M059J (cell line): ENCODE measurements at places on chromosomes 2 and 18.

- no peak for DNase-seq
These were observed 1.3 kb downstream of the NYAP2 start for GRCh38 chr2:225400546-225401400.

DNA sequence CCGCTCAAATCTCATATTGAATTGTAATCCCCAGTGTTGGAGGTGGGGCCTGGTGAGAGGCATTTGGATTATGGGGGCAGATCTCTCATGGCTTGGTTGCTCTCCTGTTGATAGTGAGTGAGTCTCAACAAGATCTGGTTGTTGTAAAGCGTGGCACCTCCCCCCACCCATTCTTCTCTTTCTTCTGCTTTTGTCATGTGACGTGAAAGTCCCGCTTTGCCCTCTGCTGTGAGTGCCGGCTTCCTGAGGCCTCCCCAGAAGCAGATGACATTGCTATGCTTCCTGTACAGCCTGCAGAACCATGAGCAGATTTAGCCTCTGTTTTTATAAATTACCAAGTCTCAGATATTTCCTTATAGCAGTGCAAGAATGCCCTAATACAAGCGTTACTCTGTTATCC lies 673.8 kb downstream of the ADCYAP1 start:
- DNase-seq, result no peak

DNA sequence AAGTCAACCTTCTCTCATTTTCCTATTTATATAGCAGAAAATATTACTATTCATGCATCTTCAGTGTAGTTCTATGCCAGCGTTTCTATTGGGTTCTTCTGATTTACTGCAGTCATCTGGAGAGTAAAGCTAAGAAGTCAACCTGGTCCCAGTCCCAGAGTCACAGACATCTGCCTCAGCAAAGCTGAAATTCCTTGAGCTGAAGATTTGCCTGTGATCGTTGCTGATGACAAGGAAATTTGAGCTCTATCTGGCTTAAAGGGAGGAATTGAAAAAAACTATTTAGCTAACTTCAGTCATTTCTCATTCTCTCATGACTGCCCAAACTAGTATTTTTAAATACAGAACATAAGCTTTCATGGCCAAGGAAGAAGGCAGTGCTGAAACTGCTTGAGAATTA lies 45.7 kb downstream of the RND3 start:
- DNase-seq, result no peak

- peak; percentile 41 for DNase-seq
These were observed 440.7 kb upstream of the MMADHC start for GRCh38 chr2:150028322-150028721.

DNA sequence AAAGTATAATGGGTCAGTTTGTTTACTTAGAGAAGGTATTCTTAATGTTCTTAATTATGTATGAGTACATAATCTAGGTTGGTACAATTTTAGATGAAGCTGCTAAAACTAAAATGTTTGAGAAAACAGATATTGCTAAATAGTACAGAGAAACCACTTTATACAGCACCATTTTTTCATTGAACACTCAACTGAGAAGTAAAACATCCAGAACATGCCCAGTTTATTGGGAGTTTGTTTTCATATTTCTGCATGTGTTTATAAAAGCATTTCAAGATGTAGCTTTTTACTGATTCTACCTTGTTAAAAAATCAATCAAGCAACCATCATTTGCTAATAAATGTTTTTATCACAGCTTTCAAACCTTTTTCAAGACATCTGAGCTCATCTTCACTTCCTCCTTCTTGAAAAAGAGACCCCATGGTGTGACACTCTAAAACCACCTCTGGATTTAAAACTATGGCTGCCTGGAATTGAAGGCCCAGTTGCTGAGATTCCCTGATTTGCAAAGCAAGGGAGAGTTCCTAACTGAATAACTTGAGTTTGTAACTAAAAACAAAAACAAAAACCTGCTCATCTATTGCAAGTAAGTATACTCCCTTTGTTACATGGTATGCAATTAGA lies 585.9 kb downstream of the ZEB2 start:
- no peak for DNase-seq

DNA sequence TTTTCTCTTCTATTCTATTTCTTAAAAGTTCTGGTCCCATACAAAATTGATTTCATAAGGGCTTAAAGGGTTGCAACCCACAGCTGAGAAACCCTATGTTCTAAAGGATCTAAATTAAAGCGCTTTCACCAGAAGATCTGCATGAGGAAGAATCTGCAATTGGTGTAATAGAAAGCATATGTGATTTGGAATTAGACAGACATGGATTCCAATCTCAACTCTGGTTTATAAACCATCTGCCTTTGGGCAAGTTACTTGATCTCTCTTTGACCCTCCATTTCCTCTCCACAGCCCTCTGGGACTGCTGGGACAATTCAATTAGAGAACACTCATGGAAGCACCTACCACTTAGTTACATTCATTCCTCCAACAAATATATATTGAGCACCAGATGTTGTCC lies 178.7 kb downstream of the ANTXR1 start:
- no peak for DNase-seq

- no peak for DNase-seq
These were observed 415.2 kb upstream of the KCNH7 start for GRCh38 chr2:163253621-163254285.

- no peak for DNase-seq
These were observed 447.4 kb downstream of the CMPK2 start for GRCh38 chr2:6418291-6418690.

GRCh38 chr2:122163617-122164016 lies 408.2 kb downstream of the TSN start:
- DNase-seq, result no peak

DNA sequence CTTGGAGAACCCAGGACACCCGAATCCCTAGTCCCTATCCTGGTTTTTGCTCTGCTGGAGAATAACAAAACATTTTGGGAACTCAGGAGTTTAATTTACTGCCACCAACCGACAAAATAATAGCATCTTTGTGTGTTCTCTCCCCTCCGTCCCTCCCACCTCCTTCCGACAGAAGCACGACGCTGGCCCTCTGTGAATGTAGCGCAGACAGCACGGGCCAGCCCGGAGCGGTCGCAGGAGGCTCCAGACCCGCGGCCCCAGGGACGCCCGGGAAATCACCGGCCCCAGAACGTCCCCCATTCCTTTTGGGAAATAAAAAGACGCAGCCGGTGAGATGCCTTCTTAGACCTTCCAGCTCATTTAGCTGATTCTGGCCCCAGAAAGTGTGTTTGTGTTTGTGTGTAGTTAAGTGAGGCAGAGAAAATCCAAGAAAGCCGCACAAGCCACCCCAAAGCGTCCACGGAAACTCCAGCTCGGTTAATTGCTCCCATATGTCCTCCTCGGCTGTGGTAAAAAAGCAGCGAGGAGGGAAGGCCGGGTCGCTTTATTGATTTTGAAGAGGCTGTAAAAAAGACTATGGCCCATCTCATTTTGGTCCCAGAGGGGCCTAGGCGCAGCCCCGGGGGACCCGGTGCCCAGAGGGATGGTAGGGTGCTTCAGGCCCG lies 577 bp upstream of the TANC1 start:
- DNase-seq, result peak; percentile 79

GRCh38 chr2:98300141-98300874 lies 45.9 kb upstream of the CNGA3 start:
- DNase-seq, result no peak

DNA sequence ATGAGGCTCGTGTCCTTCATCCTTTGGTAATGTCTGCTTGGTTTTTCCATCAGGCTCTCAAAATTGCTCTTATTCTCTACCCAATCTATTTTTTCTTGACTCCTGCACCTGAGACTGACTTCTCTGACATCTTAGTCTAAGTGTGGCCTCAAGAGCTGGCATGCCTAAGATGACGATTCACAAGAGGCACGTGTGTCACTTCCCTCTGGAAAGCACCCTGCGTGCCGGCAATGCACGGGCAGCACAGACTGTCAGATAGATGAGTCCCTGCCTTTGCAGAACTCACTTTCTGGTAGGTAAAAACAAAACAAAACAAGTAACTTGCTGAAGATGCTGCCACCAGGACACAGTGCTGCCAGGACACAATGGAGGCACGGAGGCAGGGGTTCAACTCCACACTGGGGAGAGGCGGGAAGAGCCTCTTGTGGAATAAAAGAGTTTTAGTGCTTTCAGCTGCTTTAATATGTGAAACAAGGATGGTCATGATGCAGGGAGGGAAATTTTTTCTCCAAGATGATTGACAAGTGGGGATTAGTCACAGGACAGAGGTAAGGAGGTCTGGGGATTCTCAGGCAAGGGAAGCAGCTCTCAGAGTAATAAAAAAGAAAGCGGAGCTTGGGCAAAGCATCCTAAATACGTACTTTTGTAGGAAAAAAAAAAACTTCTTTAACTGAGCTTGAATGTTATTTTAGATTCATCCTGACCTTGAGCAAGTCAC lies 27.3 kb downstream of the CYB5A start:
- DNase-seq, result no peak

GRCh38 chr2:230068651-230069055 lies at the start of gene SLC16A14:
SLC16A14 (minus strand) TSS chr2:230068924; CDS start chr2:230059352, 9,572 bp downstream.
- DNase-seq, result peak; percentile 57

DNA sequence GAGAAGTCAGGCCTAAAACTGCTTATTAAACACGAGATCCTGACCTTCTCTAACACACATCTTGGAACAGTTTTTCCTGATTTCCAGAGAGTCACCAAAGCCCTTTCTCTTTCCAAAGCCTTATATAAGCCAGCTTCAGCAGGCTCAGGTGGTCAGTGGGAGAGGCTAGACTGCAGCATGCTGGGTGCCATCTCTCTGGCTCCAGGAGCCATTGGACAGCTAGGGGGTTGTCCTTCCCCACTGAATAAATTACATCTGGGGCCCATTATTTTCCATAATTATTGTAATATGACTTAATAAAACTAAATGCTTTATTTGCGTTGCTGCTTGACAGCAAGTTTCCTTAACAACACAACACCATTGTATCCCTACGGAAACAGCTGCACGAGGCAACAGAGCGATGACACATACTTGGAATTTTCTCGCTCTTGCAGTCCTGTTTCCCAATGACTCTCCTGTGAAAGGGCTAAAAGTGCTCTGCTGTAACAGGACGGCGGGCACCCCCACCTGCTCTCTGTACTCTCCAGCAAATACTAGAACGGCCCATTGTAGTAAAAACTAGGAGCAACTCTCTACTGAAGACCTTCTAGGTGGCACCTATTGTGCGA lies 160.6 kb downstream of the RNF144A start:
- DNase-seq, result peak; percentile 2

- DNase-seq, result no peak
These were observed 141.1 kb downstream of the CSRNP3 start for GRCh38 chr2:165610591-165611029.

DNA sequence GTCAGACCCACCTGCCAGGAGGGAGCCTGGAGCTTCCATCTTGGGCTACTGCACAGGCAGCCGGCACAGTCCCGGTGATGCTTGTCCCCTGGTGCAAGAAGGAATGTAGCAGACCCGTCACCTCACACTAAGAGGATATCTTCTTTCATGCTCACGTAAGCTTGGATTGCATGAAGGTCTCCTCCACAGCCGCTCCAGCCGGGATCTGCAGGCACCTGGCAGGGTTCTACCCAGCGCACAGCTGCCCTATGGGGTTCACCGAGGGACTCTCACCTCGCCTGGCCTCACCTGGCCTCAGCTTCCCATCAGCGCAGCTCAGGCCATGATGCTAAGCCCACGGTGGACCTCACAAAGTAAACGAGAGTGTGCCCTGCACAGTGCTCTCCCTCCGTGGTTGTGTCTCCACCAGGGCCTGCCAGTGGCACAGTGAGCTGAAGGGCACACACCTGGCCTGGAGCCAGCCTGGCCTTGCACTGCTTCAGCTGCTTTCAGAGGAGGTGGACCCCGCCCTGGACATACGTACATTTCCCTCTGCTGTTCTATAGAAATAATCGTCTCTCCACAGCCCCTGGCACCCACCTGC lies 239.1 kb downstream of the SEPTIN10 start:
- DNase-seq, result no peak

GRCh38 chr2:28360718-28361293 lies 31.9 kb upstream of the FOSL2 start:
- DNase-seq, result peak; percentile 94

- DNase-seq, result no peak
These were observed 1.7 kb downstream of the PFN4 start for GRCh38 chr2:24121469-24121868.

DNA sequence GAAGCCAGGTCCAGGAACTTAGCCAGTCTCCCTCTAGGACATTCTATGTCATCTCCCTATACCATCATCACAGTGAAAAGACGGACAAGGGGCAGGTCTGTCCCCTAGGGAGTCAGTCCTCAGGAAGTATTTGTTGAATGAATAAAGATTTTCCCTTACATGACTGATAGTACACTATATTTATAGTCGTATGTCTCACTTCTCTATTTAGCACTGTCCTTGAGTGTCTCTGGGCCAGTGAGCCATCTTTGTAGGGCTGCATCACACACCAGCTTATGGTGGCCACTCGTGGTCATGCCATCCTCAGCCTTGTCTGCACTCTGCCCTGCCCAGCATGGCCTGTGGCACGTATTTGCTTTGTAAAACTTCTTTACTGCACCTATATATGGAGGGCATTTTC lies 25.8 kb downstream of the PTPN18 start:
- DNase-seq, result no peak

- DNase-seq, result no peak
These were observed 601.0 kb upstream of the LINC00305 start for GRCh38 chr18:64749884-64750283.

DNA sequence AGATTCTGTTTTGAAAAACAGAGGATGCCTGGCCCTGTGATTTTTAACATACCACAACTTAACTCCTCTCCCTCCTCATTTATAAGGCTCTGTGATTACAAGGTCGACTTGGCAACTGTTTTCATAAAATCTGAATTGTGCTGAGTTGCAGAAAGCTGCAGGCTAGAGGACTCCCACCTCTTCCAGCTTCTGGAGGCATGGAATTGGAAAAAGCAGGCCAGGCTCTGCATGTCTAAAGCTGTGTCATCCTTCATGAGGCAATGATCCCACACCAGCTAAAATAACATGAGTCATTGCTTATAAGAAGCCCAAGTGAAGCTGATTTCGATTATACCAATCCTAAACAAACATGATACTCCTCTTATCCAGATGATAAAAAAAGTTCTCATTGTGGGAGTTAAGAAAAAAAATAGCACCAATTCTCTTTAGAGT lies 11.7 kb downstream of the ARHGAP28 start:
- DNase-seq, result peak; percentile 73

DNA sequence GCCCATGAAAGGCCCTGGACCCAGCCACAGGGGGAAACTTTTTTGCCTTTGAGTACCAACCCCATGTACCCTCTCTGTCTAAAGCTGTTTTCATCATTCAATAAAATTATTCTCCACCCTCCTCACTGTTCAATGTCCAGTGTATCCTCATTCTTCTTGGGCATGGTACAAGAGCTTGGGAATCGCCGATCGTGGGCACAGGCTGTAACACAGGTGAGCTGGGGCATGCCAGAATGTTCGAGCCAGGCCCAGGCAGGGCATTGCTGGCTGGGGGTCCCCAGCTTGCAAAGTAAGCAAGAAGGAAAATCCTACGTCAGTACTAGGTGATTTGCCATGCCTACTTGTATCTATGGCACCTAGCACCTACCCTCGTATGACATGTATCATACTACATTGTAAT lies 162.1 kb upstream of the NOL4 start:
- DNase-seq, result no peak

- DNase-seq, result no peak
These were observed 283.3 kb downstream of the STK39 start for GRCh38 chr2:167963899-167964649.

GRCh38 chr2:210553373-210553772 lies 3.0 kb upstream of the CPS1 start:
- DNase-seq, result peak; percentile 37

- DNase-seq, result no peak
These were observed 61.5 kb downstream of the PTPN4 start for GRCh38 chr2:119821266-119821665.

GRCh38 chr2:21229302-21229701 lies 105.5 kb downstream of the TDRD15 start:
- DNase-seq, result peak; percentile 17
